ENCODE measurements at places on chromosomes 11 and 22. TPM values are rescaled to one million over a fixed set of nuclear protein-coding genes. Genes with fewer than 3 reads are reported as not detected.

The CST6 gene
- total RNA-seq: 1.9 TPM

The TTC36 gene
- total RNA-seq: 0.71 TPM

The C11orf65 gene
- 1.1 TPM for total RNA-seq

The C1QTNF5 gene
- total RNA-seq: 2.2 TPM

The INPP5J gene
- total RNA-seq: 7.7 TPM

The BID gene
- total RNA-seq: 27.6 TPM

GRCh38 chr22:43389227-43389836 lies 22.5 kb upstream of the MPPED1 start:
- no peak overlapping the region for H3K27ac ChIP-seq
- no peaks in the 10 kb centered on the region for H3K36me3 ChIP-seq
- H3K4me1 ChIP-seq: peaks cover 16% of the 10 kb centered on the region
- DNase-seq: no peak
- H3K4me3 ChIP-seq: no peak overlapping the region

DNA sequence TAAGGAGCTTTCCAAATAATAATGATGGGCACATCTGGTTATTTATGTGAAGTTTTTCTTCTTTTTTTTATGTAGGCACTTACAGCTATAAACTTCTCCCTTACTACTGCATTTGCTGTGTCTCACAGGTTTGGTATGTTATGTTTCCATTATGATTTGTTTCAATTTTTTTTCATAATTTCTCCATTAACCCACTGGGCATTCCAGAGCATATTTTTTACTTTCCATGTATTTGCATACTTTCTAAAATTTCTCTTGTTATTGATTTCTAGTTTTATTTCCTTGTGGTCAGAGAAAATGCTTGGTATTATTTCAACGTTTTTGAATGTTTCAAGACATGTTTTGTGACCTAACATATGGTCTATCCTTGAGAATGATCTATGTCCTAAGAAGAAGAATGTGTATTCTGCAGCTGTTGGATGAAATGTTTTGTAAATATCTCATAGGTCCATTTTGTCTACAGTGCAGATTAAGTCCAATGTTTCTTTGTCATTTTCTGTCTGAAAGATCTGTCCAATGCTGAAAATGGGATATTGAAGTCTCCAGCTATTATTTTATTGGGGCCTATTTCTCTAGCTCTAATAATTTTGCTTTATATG lies 362.1 kb downstream of the DDX10 start:
- H3K27ac ChIP-seq: no peak overlapping the region
- no peaks in the 10 kb centered on the region for H3K4me1 ChIP-seq
- H3K4me3 ChIP-seq: no peak overlapping the region
- H3K27me3 ChIP-seq: no peaks in the 10 kb centered on the region
- no peak for DNase-seq

DNA sequence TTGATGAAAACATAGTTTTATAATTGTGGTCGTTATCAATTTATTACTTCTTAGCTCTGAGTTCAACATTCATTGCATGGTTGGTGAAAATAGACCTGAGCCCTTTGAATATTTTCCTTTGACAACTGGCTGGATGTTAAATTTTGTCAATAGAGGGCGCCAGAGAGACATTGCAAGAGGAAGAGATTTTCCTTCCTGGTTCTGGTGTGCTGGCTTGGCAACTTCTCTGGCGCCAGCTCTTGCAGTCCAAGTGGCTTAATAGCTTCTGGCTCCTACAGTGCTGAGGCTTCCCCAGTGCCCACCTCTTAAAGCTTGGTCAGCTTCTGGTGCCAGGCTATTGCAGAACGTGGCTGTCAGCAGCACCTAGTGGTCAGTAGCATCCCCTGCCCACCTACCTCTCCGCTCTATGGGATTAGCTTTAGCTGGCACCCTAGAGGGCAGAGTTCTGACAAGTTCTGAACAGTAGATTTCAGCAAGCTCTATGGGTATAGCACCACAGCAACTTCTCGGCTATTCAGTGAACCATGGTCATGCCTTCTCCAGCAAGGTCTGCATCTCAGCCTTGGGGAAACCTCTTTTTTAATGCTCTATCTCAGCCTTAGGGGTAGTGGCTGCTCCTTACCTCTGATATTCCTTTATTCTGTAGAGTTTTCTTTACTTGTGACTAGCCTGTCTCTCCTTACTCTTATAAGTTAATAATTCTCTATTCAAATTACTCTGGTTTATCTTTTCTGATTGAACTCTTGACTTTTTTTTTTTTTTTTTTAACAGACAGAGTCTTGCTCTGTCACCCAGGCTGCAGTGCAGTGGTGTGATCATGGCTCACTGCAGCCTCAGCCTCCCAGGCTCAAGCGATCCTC lies 59.4 kb downstream of the ACER3 start:
- H3K27me3 ChIP-seq: no peaks in the 10 kb centered on the region
- H3K27ac ChIP-seq: no peak overlapping the region
- peak; percentile 48 for DNase-seq
- no peak overlapping the region for H3K4me3 ChIP-seq

- H3K36me3 ChIP-seq: peaks cover 2% of the 10 kb centered on the region
- no peak for DNase-seq
- H3K27ac ChIP-seq: no peak overlapping the region
- no peaks in the 10 kb centered on the region for H3K27me3 ChIP-seq
- peaks cover 23% of the 10 kb centered on the region for H3K4me1 ChIP-seq
These were observed 1.3 kb downstream of the UNC93B1 start for GRCh38 chr11:68002575-68002937.

DNA sequence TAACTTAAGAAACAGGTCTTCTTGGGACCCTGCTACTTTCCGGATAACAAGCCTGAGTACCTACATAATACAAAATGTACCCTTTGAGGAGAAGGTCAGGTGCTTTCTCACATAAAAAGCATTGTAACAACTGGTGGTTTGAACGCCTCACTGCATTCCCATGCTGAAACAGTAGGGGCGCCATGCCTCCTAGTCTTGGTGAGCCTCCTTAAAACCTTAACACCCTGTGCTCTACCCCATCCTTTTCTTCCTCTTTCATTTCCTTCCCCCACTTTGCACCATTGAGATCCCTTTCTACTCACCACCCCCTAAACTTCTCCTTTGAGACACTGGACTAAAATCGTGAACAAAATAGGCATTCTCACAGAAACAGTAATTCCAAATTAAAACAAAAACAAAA lies 729.3 kb downstream of the NTM start:
- no peaks in the 10 kb centered on the region for H3K36me3 ChIP-seq
- no peak overlapping the region for H3K27ac ChIP-seq
- H3K4me1 ChIP-seq: peaks cover 38% of the 10 kb centered on the region
- peak; percentile 76 for DNase-seq
- H3K4me3 ChIP-seq: no peak overlapping the region

DNA sequence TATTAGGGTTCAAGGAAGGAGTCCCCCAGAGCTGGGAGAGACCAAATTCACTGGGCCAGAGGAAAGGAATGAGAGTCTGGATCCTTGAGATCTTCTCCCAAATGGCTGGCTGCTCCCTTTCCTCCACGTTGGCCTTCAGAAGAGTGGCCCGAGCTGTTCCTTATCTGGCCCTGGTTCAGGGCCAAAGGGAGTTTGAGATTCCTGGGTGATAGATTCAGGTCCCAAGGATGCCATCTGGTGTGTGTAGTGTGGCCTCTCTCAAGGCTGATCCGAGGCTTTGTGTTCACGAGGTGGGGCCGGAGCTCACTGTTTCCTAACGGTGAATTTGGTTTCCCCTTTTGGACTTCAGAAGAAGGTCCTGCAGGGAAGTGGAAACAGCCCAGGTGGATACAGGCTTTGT lies 17.4 kb upstream of the ABCC8 start:
- H3K27ac ChIP-seq: no peak overlapping the region
- 0 out of 2 replicates have a peak, but pooled peaks cover 2% of the 10 kb centered on the region for H3K4me1 ChIP-seq
- DNase-seq: no peak
- no peaks in the 10 kb centered on the region for H3K27me3 ChIP-seq
- no peaks in the 10 kb centered on the region for H3K36me3 ChIP-seq
- no peak overlapping the region for H3K4me3 ChIP-seq

- no peak overlapping the region for H3K4me3 ChIP-seq
- no peak for DNase-seq
- no peak overlapping the region for H3K27ac ChIP-seq
- no peaks in the 10 kb centered on the region for H3K36me3 ChIP-seq
These were observed 85.9 kb upstream of the SNX19 start for GRCh38 chr11:131002145-131002544.

DNA sequence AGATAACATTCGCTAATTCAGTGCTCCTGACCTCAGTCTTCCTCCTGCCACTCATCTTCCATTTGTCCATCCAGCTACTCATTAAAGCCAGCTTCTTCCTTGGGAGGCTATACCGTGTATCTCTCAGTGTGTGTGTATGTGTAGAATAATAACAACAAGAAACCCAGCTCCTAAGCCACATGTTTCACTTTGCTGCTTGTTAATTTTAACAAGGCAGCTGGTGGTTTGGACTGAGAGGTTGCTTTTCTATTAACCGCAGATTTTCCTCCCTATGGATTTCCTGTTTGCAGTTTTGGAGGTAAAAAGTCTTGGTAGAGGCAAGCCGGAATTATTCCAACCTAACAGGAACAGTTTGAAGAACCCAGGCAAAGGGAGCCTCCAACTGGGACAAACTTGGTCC lies 165.0 kb downstream of the ADAMTS15 start:
- H3K36me3 ChIP-seq: no peaks in the 10 kb centered on the region
- peaks cover 4% of the 10 kb centered on the region for H3K4me1 ChIP-seq
- no peak for DNase-seq
- no peak overlapping the region for H3K4me3 ChIP-seq
- H3K27ac ChIP-seq: no peak overlapping the region

GRCh38 chr22:48177631-48178030 lies 1415.2 kb downstream of the TBC1D22A start:
- H3K4me3 ChIP-seq: no peak overlapping the region
- no peaks in the 10 kb centered on the region for H3K27me3 ChIP-seq
- no peaks in the 10 kb centered on the region for H3K36me3 ChIP-seq

GRCh38 chr11:123480290-123480815 lies 50.3 kb downstream of the GRAMD1B start:
- no peak overlapping the region for H3K4me3 ChIP-seq
- H3K27ac ChIP-seq: peak overlapping the region; percentile 72
- H3K36me3 ChIP-seq: peaks cover 7% of the 10 kb centered on the region
- DNase-seq: no peak

- no peak for DNase-seq
- no peaks in the 10 kb centered on the region for H3K27me3 ChIP-seq
- no peaks in the 10 kb centered on the region for H3K36me3 ChIP-seq
- H3K4me1 ChIP-seq: 0 out of 2 replicates have a peak, but pooled peaks cover 4% of the 10 kb centered on the region
- H3K27ac ChIP-seq: peak overlapping the region; percentile 65
These were observed 23.6 kb downstream of the KCNJ4 start for GRCh38 chr22:38431266-38432010.

GRCh38 chr22:22037740-22038139 lies 55.2 kb upstream of the TOP3B start:
- no peak overlapping the region for H3K4me3 ChIP-seq
- no peak for DNase-seq

DNA sequence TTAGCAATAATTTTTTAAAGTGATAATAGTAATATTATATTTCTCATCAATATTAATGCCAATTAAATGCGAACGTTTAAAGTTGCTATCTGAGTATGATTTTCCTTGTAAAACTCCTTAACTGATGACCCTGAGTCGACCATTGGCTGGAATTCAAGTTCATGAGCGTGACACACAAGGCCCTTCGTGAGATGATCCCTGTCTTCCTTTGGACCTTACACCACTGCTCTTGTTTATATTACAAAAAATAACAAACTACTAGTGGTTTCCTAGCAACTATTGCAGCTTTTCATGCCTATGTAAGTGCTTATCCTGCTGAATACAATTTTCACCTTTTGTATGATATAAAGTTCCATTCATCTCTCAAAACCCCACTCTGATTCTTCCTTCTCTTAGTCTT lies 752.9 kb downstream of the CNTN5 start:
- H3K27me3 ChIP-seq: no peaks in the 10 kb centered on the region
- no peaks in the 10 kb centered on the region for H3K36me3 ChIP-seq
- DNase-seq: no peak
- no peaks in the 10 kb centered on the region for H3K4me1 ChIP-seq

DNA sequence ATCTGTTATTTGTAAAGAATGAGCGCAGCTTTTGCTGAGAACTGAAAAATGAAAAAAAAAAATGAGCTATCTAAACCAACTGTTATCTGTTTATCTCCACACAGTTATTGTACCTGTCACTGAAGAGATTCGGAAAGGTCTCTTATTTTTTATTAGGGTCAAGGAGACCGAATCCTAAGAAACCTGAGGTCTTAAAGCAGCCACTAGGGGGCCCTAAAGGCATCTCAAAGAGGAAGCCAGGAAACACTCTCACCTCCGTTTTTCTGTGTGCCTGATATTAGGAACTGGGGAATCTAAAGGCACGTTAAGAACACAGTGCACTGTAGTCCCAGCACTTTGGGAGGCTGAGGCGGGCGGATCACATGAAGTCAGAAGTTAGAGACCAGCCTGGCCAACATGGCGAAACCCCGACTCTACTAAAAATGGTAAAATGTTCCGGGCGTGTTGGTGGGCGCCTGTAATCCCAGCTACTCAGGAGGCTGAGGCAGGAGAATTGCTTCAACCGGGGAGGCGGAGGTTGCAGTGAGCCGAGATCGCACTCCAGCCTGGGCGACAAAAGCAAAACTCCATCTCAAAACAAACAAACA lies 3.5 kb upstream of the LARGE1 start:
- H3K27ac ChIP-seq: no peak overlapping the region
- DNase-seq: peak; percentile 75
- H3K4me3 ChIP-seq: peak overlapping the region; percentile 92

GRCh38 chr22:44045145-44045544 lies 21.0 kb downstream of the PARVB start:
- H3K27ac ChIP-seq: no peak overlapping the region
- H3K27me3 ChIP-seq: peaks cover 2% of the 10 kb centered on the region
- H3K4me1 ChIP-seq: no peaks in the 10 kb centered on the region
- H3K4me3 ChIP-seq: no peak overlapping the region

GRCh38 chr11:46528445-46529094 lies 65.3 kb downstream of the AMBRA1 start:
- no peak overlapping the region for H3K4me3 ChIP-seq
- H3K36me3 ChIP-seq: peaks cover 6% of the 10 kb centered on the region
- DNase-seq: no peak

DNA sequence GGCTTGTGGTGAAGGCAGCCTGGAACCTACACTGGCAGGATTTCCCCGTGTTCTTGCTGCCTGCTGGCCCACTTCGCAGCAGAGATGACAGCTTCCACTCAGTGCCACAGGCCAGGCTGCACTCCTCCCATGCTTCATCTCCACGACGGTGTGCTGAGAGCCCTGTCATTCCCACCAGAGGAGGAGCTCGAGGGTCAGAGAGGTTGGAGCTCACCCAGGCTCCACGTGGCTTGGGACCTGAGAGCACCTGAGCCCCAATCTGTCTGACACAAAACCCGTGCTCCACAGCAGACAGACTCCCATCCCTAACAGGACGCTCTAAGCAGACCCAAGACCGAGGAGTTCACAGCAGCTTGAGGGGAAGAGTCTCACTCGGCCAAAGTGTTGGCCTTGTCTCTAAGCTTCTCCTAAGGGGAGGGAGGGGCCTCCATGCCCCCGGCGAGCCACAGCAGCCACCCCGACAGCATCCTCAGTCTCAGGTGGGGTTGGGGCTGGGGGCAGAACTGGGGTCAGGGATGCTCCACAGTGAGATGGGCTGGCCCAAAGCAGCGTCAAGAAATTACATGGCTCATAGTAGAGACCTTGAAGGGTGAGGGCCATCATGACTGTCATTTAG lies 10.7 kb downstream of the LRFN4 start:
- H3K4me3 ChIP-seq: no peak overlapping the region
- DNase-seq: no peak
- H3K4me1 ChIP-seq: peaks cover 12% of the 10 kb centered on the region

GRCh38 chr11:34614344-34615104 lies 6.4 kb upstream of the EHF start:
- no peaks in the 10 kb centered on the region for H3K36me3 ChIP-seq
- peaks cover 20% of the 10 kb centered on the region for H3K4me1 ChIP-seq
- no peak overlapping the region for H3K4me3 ChIP-seq
- no peak overlapping the region for H3K27ac ChIP-seq
- H3K27me3 ChIP-seq: no peaks in the 10 kb centered on the region
- DNase-seq: no peak

- no peak overlapping the region for H3K27ac ChIP-seq
- no peak for DNase-seq
- no peaks in the 10 kb centered on the region for H3K36me3 ChIP-seq
These were observed 6.4 kb upstream of the UBASH3B start for GRCh38 chr11:122649116-122649515.

Measured in WTC11 (cell line).